Hematopoietic multipotent progenitor cell treated with erythropoietin and hydrocortisone succinate and interleukin-3 and kit ligand, for 6 days (in vitro differentiated cells): ENCODE measurements at places on chromosomes 2 and 18.

DNA sequence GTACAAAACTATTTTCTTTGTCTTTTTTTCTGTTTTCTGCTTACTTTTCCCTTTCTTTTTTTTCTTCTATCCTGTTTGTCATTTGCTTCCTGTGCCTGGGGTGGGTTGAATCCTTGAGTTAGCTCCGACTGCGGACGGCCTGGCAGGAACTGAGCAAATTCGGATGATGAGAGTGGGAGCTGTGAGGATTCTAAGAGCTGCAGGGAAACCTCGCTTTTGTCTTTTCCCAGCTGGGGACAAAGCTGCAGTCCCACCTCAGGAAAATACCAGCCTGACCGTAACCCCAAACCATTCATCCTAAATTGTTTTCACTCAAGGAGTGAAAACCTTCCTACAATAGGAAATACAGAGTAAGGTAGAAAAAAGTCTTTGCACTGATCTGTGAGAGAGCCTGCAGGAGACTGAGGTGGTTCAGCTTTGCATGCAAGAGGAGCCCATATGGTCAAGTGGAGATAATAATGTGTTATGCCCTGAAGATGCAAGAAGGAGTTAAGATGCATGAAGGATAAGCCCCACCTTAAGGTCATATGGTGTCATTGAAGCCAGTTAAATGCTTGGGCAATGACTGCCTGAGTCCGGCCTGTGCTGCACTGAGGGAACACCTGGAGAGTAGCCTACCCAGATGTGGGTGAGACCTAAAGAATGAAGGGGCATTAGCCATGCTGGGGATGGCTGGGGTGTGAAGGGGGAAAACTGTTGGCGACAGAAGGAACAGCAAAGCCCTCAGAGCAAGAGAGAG is 31.7 kb upstream of the ARL4C start:
- DNase-seq: no peak

DNA sequence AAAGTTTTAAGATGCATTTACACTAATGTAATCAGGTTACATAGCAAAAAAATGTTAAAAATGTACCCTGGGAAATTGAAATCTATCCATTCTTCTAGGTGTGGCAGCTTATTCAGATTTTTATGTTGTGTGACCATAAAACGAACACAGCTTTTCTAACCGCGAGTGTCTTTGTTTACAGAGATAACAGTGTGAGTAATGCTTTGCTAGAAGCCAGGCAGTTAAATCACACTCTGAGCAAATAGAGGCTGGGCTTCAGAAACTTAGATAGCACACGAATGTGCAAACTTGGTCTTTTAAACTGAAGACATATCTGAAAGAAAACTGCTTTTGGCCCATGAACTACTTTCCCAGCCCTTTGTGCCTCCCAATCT is 116.1 kb downstream of the SPTBN1 start:
- DNase-seq: peak; percentile 85

DNA sequence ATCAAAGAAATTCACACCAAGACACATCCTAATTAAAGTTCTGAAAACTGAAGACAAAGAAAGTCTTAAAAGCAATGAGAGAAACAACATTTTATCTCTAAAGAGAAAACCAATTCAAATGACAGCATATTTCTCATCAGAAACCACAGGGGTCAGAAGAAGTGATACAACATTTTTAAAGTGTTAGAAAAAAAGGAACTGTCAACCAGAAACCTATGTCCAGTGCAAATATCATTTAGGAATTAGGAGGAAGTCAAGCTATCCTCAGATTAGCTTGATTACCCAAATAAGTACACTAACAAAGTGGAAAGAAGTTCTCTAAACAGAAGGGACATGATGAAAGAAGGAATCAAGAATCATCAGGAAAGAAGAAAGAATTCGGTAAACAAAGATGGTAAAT is 59.5 kb upstream of the BCL2L11 start:
- DNase-seq: peak; percentile 5

- peak; percentile 92 for DNase-seq
Measured at GRCh38 chr2:2846332-2847208, 515.5 kb upstream of the MYT1L start.

DNA sequence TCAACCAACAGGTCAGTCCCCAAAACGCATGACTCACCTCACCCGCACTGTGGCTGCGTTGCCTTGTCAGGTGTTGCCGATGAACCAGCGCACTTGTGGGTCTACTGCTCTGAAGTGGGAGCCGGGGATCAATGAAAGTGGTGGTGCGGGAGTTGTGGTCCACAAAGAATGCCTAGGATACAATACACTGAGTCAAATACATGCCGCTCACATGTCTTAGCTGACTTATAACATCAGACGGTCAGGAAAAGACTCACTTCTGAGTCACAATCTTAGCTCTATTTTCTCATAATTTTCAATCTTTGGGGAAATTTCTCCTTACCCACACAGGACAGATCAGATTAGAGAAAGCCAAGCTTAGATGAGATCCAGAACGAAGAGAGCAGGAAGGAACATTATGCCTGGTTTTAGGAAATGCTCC is 107.1 kb upstream of the STK17B start:
- DNase-seq: no peak

DNA sequence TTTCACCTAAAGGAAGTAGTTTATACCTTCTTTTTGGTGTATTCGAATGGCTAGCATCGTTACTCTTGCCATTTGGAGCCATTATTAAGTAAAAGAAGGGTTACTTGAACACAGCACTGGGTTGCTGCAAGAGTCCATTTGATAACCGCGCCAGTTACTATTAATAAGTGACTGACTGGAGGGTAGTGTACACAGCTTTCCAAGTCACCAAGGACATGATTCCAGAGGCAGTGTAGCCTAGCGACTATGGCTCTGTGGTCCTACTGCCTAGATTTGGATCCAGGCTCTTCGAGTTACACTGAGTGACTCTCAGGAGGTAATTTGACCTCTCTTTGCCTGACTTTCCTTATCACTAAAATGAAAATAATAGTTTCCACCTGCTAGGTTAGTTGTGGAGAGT is 206.8 kb downstream of the MEIS1 start:
- no peak for DNase-seq

GRCh38 chr2:110816404-110817365 is 84.3 kb downstream of the ACOXL start:
- no peak for DNase-seq

GRCh38 chr2:42999856-43000241 is 207.5 kb upstream of the HAAO start:
- peak; percentile 63 for DNase-seq

DNA sequence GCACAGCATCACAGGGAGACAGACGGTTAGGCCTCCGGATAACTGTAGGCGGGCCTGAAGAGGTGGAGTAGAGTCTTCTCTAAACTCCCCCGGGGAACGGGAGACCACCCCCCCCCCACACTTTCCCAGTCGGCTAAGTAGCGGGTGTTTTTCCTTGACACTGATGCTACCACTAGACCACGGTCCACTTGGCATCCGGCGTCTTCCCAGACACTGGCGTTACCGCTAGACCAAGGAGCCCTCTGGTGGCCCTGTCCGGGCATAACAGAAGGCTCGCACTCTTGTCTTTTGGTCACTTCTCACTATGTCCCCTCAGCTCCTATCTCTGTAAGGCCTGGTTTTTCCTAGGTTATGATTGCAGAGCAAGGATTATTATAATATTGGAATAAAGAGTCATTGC is 25.7 kb upstream of the NCL start:
- no peak for DNase-seq

GRCh38 chr2:172046080-172046678 is 39.1 kb upstream of the DLX1 start:
- no peak for DNase-seq

DNA sequence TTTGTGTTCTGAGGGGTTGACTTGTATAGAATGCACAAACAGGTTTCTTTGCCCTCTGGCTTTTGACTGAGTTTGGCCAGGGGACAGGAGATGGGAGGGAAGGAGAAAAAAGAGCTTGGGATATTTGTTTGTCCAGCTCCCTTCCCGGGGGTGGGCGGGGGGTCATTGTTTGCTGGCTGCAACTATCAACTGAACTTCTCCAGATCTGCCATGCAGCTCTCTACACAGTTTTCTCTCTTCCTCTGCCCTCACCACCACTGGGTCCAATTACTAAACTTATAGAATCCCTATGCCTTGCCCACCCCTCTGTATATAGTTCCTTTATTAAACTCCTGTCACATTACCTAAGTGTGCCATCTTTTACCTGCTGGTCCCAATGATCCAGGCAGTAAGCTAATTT is 32.8 kb upstream of the CHN1 start:
- DNase-seq: no peak

DNA sequence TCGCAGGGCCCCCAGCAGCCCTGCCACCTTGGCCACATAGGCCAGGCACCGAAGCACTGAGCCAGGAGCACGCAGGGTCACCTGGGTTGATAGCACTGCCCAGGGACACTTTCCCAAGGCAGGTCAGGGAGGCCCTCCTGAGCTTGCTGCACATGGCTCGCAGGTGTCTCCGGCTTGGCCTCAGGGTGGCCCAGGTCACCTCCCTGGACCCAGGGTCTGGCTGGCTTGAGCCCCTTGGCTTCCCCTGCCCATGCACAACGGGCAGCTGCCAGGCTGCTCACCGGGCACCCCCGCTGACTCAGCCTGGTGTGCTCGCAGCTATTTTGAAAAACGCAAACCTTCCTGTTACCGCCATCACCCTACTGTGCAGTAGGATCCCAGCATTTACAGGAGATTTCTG is 502.3 kb downstream of the EIPR1 start:
- no peak for DNase-seq

- no peak for DNase-seq
Measured at GRCh38 chr18:49524349-49524748, 37.3 kb upstream of the C18orf32 start.

GRCh38 chr18:76098674-76099411 is 396.2 kb downstream of the ZNF516 start:
- DNase-seq: no peak

- DNase-seq: no peak
Measured at GRCh38 chr2:1749489-1750119, 5.3 kb upstream of the PXDN start.

- peak; percentile 6 for DNase-seq
Measured at GRCh38 chr2:29450596-29451222, 335.5 kb downstream of the CLIP4 start.

GRCh38 chr2:98875081-98875728 is 60.8 kb downstream of the CRACDL start:
- no peak for DNase-seq

DNA sequence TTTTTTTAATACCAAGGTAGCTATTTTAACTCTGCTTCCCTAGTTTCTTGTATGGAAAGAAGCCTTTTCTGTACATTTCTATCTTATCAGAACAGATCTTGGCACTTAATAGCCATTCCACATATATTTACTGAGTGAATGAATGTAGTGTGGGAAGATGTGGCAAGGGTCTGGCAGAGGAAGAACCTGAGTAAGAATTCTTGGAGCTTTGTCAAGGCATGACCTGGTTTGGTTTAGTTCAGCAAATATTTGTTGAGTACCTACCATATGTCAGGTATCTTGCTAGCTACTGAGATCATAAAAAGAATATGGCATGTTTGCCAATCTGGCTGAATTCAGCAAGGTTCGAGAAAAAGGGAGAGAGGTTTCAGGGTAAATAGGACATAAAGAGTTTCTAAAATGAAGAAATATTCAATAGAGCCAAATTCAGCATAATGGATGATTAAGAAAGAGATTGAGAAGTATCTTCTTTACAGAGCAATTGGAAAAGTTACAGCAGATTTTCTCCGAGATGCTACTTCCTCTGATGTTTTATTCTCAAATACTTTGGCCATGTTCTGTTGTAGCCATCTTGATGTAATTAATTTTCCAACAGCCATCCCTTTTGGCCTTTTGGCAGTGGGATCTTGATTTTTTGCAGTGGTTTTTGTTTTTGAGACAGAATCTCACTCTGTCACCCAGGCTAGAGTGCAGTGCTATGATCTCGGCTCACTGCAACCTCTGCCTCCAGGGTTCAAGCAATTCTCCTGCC is 21.7 kb upstream of the MEP1B start:
- no peak for DNase-seq

GRCh38 chr2:195543902-195544894 is 112.8 kb upstream of the SLC39A10 start:
- peak; percentile 19 for DNase-seq

- no peak for DNase-seq
Measured at GRCh38 chr18:41126541-41127235, 828.3 kb upstream of the PIK3C3 start.

DNA sequence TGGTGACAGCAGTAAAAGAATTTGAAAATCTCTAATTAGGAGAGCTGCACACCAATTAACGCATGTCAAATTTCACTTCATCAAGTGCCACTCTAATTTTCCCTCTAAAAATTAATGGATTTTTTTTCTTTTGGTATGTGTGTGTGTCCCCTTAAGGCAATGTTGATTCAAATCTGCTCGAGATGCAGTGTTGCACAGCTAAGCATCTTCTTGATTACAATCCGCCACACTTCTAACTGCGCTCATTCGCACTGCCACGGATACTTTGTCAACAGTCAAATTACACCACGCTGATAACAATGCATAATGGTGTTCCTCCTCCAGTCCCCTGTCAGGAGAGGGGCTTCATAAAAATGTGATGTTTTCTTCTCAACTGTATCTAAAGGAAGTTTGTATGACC is 261.4 kb downstream of the MEIS1 start:
- no peak for DNase-seq

- no peak for DNase-seq
Measured at GRCh38 chr2:113070606-113070975, 2.8 kb downstream of the IL1F10 start.

DNA sequence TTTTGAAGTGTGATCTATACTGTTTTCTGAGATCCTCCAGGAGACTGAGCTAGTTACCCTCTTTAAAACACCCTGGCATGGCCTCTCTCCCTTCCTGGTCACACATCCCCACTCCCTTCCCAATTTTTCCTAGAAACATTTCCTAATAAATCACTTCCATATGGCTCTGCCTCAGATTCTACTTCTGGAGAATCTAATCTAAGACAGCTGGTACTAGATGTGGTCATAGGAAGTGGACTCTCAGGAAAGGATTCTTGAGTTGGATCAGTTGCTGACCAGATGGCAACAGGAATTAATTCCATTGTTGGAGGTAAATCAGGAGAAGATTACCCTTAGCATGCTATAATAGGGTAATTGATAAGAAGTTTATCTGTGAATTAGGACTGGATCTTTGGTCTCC is 310.5 kb downstream of the SATB2 start:
- DNase-seq: no peak

GRCh38 chr2:191180713-191181112 is 29.9 kb upstream of the STAT4 start:
- DNase-seq: no peak

- DNase-seq: no peak
Measured at GRCh38 chr2:146481629-146482028, 1363.2 kb upstream of the ACVR2A start.

DNA sequence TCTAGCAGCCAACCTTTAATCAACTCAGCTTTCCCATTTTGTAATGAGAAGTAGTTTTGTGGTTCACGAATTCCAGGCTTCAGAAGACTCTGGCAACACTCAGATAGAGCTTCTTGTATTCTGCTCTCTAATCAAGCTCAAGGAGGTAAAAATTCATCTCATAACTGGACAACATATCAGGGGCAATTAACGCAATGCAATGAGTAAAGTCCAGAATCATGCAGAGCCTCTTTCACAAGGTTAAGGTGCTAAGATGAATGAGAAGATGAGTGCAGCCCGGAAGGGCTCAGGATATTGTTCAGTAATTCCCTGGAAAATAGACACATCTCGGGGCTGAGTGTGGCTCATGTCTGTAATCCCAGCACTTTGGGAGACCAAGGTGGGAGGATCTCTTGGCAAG is 527.7 kb downstream of the SOX11 start:
- no peak for DNase-seq
